ENCODE measurements at places on chromosomes 13 and 19. TPM values are rescaled to one million over a fixed set of nuclear protein-coding genes. Genes with fewer than 3 reads are reported as not detected.

DNA sequence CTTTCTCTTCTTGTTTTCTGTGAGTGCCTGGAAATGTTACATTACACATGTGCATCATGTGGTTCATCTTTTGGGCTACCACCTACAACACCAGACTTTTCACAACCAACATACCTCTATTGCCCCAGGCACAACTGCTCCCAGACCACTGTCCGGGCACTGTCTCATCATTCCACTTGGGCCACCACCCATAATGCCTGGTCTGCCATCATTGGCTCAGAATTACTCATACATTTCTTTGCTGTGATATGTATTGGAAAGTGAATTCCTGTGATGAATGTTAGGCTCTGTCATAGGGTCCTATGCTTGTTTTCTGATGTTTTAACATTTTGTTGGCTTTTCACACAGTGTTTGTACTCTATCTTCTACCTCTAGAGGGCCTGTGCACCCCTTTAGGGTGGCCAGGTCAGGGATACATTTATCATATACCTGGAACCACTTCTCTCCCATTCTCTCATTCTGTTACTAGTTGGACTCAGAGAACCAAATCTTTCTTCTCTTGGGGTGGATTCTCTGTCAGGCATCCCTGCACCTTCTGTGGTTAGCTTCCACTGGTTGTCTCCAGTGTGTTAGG lies 172.8 kb downstream of the NHLRC3 start:
- DNase-seq, result no peak

The PROZ gene
- not detected for total RNA-seq

- DNase-seq, result peak; percentile 75
Observed at GRCh38 chr19:32976223-32976805, 4.3 kb downstream of the FAAP24 start.

- DNase-seq, result no peak
Observed at GRCh38 chr19:35408284-35409171, 37.7 kb downstream of the GPR42 start.

DNA sequence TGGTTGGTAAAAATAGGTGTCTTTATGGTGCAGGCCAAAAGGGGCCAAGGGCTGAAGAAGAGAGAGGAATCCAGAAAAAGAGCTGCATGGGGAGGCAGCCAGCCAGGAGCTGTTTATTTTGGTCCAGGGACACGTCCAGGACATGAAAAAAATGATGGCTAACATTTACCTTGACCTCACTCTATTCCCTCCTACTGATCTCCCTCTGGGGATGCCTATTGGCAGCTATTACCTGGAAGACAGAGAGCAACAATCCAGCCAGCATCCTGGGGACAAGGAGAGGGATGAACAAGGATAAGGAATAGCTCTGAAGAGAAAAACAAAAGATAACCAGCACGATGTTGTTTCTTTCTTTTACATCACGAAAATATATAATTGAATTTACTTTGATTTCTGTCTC lies 1599.6 kb downstream of the SLITRK5 start:
- DNase-seq, result no peak

The CEACAM16 gene
- total RNA-seq, result under 0.01 TPM

DNA sequence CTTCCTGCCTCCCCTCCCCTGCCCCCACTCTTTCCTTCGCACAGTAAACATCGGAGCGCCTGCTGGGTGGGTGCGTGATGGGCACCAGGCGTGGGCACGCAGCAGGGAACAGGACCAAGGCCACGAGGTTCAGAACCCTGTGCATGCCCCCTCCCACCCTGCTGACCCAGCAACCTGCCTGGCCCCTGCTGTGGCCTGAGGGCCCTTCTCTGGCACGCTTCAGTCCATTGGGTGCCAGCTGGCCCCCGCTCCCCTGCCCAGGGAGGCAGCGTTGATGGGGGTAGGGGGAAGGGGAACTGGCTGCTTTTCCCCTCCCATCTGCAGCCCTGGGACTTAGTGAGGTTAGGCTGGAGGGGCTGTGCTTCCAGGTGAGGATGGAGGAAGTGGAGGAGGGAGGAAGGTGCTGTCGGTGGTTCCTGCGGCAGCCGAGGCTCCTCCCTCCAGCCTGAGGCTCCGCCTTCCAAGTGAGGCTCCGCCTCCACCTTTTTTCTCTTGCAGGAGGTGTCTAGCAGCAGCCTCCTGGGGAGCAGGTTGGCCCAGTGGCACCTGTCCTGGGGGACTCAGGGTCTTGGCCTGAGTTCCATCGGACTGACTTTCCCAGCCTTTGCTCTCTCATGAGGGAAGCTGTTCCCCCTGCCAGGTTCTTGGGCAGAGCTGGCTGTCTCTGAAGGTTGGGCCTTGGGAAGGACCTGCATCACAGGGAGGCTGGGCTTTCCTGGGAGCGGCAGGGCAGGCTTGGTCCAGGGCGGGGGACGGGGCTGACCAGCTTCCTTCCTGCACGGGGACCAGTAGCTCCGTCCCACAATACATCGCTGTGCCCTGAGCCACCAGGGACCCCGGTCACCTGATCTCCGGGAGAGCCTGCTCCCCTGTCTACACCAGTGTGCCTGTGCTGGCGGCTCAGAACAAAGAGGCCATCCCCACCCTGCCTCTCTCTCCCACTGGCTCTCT lies 7.3 kb downstream of the PIAS4 start:
- DNase-seq, result no peak

GRCh38 chr19:14198384-14199376 lies 7.3 kb downstream of the ADGRL1 start:
- peak; percentile 26 for DNase-seq

- no peak for DNase-seq
Observed at GRCh38 chr19:42185277-42185676, 32.2 kb downstream of the DEDD2 start.

The SIGLEC8 gene
- not detected for total RNA-seq

GRCh38 chr19:58317476-58318072 lies 9.2 kb upstream of the ZSCAN22 start:
- peak; percentile 60 for DNase-seq

DNA sequence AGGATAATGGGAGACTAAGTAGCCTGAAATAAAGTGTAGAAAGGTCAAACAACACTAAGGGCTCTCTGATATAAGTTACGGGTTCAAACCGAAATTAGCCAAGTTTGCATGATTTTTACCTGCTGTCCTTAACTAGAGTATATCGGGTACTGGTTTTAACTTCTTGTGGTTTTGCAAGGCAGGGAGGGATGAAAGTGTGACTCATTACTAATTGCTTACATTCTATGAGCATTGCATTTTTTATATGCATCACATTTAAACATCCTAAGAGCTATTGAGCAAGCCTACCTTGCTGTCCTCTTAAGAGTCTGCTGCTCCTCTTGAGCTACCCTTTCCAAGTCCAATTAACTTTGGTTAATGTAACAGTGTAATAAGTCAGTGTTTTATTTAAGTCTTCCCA lies 415.4 kb downstream of the SLITRK5 start:
- no peak for DNase-seq

GRCh38 chr13:79258489-79258888 lies 147.6 kb downstream of the RBM26 start:
- DNase-seq, result no peak

The ZNF235 gene
- total RNA-seq, result 8.2 TPM

The F2RL3 gene
- total RNA-seq, result 0.43 TPM

DNA sequence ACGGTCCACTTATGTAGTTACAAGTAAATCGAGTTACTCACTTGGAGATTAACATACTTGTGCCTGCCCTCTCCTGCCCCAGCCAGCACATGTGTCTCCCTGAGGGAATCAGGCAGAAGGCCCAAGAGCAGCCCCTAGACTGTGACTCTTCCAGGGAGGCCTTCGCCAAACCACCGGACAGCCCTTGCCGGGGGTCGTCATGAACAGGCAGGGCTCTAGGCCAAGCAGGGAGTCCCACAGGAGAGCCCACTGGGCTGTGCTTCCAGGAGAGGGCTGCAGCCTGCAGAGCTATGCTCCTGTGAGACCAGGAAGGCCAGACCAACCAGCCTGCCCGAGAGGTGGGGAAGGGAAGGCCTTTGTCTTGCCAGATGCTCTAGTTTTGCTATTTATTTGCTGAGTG lies 283.3 kb downstream of the FOXO1 start:
- no peak for DNase-seq

- DNase-seq, result peak; percentile 93
Observed at GRCh38 chr13:45055198-45055901, 65.0 kb upstream of the GTF2F2 start.

The TARM1 gene
- total RNA-seq, result not detected

The TUBB4A gene
- not detected for total RNA-seq

DNA sequence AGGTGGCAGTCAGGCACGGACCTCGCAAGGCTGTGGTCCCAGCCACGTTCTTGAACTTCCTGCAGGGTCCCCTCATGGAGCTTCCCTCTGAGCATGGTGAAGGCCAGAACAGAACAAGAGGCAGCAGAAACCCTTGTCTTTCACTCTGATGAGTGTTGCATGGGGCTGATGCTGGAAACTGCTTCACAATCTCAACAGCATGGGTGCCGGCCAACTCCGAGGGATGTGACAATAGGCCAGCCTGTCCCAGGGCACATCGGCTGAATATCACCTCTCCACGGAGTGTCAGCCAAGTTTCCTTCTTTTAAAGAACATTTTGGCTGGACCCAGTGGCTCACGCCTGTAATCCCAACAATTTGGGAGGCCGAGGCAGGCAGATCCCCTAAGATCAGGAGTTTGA lies 173.9 kb downstream of the FOXO1 start:
- no peak for DNase-seq
